Karpas-422 (cell line): ENCODE measurements at places on chromosomes 5 and 9. TPM values are rescaled to one million over a fixed set of nuclear protein-coding genes. Genes with fewer than 3 reads are reported as not detected.

DNA sequence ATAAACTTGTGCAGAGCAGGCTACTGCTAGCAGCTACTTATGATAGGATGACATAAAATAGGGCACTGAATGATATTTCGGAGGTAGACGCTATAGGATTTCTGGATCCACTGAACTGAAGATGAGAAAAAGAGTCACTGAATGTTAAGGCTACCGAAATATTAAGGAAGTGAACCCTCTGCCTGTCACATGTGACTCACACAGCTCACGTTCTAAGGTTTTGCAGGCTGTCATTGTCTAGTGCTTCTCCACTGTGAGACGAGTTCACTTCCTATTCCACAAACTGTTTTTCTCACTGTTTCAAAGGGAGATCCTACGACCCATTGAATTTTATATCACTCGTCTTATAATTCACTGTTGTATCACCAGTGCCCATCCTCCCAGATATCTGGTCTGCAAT, 100.8 kb downstream of the CTNND2 start:
- DNase-seq: no peak

- no peak for DNase-seq
These were observed 1408.4 kb upstream of the WWC1 start for GRCh38 chr5:166883016-166883415.

DNA sequence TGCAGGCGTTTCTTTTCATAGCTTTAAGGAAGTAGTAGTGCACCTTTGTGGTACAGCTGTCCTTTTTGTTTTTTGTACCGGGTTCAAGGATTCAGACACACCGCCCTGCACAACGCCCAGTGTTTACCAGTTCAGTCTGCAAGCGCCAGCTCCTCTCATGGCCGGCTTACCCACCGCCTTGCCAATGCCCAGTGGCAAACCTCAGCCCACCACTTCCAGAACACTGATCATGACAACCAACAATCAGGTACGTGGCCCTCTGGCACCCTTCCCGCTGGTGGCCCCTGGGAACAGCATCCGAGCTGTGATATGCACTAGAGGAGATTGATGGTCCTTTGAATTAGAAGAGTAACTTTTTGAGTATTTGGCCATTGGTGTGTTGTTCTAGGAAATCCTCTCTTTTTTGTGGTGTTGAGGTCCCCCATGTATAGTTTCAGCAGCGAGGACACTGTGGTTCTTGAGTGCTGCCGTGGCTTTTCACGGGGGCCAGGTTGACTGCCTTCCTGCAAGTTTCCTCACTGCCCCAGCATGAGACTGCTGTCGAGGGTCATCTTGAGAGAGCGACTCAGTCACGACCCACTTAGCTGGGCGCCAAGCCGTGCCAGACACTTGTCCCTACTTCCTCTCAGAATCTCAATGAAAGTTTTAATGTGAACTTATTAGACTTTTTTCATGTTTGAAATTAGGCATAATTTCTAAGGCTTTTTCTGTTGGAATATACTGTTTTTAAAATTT, 37.9 kb downstream of the TENT4A start:
- no peak for DNase-seq

- DNase-seq: peak; percentile 87
These were observed 49.4 kb downstream of the MEF2C start for GRCh38 chr5:88833371-88834130.

DNA sequence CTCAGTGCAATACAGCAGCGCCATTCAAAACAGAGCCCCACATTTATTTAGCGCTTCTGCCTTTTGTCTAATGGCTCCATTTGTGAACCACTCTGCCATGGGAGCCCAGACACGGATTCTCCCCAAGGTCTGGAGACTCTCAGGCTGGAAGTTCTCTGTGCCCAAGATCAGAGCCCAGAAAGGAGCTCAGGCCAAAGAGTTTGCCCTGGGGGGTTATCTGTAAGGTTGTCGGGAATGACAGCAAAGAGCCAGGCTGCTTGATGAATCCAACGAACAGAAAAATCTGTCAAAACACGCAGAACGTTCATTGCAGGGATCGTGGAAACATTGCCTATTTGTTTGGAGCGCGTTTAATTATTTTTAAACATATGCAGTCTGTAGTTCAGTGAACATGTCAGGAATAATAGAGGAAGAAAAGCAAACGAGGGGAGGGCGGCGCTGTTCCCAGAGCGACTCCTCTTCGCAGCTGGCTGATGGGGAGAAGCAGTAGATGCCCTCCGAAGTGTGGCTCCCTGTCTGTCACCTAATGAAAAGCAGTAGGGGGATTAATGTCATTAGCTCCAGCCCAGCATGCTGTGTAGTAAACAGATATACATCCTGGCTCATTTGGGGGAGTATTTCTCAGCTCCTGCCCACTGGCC, 464.9 kb upstream of the MPDZ start:
- no peak for DNase-seq

DNA sequence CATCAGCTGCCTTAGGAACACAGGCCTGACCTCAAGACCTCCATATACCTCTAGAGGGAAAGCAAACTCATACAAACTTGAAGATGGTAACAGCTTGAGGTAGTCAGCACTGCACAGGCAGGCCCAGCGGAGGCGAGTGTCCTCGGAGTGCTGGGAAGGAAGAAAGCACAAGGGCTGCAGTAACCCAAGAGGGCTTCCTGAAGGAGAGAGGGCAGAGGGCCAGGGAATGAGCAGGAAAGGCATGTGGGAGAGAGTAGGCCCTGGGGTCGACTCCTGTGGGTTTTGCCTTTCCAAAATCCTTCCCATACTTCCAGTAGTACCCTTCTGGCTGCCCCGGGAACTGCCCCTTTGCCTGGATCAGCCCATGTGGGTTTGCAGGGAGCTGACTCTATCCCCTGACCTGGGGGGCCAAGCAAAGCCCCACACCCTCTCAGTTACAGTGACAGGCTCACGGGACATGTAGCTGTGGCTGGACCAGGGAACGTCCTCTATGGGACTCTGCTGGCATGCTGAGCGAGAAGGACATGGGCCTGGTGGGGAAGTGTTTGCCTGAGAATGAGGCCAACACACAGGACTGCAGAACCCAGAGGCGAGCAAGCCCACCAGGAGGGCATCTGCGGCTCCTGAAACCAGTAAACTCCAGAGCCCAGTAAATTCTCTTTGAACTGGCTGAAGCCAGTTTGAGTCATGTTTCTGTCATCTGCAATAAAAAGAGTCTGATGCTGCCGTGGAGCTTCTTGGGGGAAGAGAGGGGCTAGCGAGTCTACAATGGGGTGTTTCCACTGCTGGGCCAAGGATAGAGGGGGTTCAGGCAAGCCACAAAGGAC, 64.1 kb downstream of the COL23A1 start:
- no peak for DNase-seq

DNA sequence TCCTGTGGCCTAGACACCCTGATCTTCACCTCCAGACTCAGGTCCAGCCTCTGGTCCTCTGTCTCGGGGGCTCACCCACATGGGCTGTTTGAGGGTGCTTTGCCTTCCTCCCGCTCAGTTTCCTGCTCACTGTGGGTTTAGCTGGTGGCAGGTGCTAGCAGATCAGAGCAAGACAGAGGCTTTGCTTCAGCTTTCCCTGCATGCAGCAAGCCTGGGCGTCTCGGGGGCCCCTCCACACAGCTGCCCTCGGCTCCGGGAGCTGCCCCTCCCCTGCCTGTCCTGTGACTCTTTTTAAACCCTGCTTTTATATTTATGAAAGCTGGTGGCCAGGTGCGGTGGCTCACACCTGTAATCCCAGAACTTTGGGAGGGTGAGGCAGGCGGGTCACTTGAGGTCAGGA, 14.6 kb downstream of the MRPL36 start:
- DNase-seq: peak; percentile 70

Gene BNC2
- total RNA-seq: not detected in 2 replicates

Gene PCDHGA2
- total RNA-seq: 0.04 TPM in 1 of 2 replicates, not detected in the other
